ENCODE measurements at places on chromosomes 2 and 18.

DNA sequence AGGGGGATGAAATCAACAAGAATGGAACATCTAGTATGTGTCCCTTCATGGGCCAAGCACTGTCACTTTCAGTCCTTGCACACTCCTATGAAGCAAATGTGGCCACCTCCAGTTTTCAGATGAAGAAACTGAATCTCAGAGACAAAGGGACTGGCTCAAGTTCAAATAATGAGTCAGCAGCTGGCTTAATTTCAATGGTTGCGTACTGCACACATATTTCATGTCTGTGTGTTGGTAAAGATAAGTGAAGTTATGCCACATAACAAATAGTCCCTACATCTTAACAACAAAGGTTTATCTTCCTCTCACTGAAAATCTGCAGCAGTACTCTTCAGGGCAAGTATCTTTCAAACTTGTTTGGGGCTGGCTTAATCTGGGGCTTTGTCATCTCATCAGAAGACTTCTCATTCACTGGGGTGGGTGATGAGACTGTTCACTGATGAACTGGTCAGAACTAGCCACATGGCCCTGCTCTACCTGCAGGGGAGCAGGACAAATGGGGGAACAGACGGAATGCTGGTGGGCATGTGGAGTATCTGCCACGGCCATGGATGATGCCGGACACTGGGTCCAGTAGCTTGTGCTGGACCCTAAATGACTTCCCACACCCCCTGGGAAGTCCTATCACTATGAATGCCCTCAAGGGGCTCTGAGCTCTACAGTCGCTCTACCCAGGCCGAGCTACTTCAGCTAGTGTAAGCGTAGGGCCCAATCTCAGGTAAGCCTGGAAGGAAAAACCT is 263.2 kb downstream of the CYP26B1 start:
- DNase-seq, result no peak

DNA sequence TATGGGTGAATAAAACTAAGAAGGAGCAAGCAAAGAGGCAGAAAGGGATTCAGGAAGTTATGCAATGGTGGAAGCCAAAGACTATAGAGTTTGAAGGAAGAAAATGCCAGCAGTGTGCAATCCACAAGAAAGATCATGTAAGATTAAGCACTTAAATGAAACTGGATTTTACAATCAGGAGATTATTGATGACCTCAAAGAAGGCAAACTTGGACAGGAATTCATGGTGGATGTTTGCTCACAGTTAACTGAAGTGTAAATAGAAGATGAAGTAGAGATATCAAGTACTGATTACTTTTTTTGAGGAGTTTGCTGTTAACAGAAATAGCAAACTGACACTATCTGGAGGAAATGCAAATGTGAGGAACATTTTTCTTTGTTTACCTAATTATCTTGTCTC is 308.9 kb downstream of the RND3 start:
- no peak for DNase-seq

DNA sequence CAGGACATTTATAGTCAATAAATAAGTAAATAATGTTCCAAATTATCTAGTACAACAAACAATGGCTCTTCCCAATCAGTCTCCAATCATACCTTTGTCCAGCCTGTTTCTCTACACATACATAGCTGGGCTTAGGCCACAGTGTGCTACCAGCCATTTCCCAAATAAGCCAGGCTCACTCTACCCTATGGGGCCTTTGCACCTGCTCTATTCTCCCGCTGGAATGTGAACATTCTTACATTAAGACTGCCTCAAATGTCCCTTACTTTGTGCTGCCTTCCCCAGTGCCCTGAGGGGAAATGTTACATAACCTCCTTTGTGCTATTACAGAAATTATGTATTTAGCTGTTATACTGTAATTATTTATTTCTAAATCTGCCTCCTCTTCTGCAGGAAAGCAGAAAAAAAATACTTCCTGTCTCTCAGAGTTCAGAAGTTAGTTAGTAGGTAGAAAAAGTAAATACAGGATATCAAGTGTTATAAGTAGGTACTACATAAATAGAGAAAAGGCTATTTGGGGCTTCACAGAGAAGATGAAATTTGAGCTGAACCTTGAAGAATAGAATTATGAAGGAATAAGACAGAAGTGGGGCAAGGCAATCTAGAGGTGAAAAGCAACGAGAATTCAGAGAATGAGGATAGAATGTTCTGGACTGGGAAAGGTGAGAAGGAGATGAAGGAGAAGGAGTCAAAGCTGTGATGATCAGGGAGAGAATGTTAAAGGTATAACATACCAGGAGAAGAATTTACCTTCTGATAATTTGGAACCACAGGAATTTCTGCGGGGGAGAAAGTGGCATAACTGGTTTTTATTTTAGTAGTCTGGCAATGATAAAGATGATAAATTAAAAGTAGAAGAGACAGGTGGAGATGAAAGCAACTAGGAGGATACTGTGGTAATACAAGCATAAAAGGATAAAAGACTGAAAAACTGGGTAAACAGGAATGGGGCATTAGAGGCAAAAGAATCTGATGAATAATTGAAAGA is 37.0 kb downstream of the ROCK1 start:
- no peak for DNase-seq

GRCh38 chr2:128449226-128450061 is 130.8 kb upstream of the HS6ST1 start:
- no peak for DNase-seq

DNA sequence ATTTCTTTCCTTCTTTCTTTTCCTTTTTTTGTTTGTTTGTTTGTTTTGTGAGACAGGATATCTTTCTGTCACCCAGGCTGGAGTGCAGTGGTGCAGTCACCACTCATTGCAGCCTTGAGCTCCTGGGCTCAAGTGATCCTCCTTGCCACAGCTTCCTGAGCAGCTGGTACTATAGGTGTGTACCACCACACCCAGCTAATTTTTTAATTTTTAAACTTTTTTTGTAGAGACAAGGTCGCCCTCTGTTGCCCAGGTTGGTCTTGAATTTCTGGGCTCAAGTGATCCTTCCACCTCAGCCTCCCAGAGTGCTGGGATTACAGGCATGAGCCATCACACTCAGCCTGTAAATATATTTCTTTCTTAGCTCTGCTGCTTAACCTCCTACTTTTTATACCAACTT is 83.4 kb upstream of the CYP20A1 start:
- no peak for DNase-seq

- no peak for DNase-seq
These were observed 181.8 kb downstream of the SNTG2 start for GRCh38 chr2:1132328-1132969.

DNA sequence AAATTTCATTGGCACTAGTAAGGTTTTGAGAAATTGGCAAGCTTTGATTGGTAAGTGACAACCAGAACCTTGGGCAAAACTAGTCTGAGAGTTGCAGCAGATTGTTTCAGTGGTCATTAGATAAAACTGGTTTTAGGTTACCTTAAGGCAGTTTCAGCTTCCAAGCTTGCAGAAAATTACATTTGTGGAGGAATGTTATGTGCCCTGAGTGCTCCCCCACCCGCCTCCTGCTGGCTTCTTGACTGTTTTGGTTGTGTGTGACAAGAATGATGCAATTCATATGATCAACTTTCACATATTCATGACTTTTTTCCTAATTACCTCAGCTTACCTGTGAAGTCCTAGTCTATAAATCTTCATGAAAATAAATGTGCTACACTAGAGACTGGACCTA is 599.5 kb upstream of the ZNF804A start:
- DNase-seq, result no peak

DNA sequence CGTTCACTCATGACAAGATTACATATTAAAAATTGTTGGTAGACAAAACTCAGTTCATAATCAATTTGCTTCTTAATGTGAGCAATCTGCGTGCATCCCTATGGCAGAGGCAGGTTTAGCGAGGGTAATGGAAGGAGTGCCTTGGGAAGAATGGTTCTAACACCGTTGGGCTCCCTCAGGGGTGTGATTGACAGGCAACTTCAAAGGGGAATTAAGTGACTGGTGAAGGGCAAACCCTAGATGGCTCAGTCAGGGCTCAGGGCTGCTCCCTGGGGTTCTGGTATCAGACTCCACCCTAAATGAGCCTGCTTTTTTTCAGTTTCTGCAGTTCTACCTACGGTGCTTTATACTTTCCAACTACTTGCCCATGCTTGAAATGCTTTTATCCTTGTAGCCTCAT is 419.5 kb upstream of the CELF4 start:
- no peak for DNase-seq

GRCh38 chr2:80529466-80530165 is 225.1 kb upstream of the LRRTM1 start:
- DNase-seq, result no peak

- DNase-seq, result peak; percentile 11
These were observed 25.7 kb downstream of the MDH1 start for GRCh38 chr2:63614448-63614968.

GRCh38 chr2:168475636-168476035 is 19.6 kb downstream of the CERS6 start:
- no peak for DNase-seq

- peak; percentile 29 for DNase-seq
These were observed 15.9 kb downstream of the CDKL4 start for GRCh38 chr2:39227628-39228412.
